ENCODE measurements at places on chromosomes 6 and 20. TPM values are rescaled to one million over a fixed set of nuclear protein-coding genes. Genes with fewer than 3 reads are reported as not detected.

The PDE7B gene
- total RNA-seq = 20.2 TPM

The POM121L2 gene
- not detected for total RNA-seq

The MEP1A gene
- not detected for total RNA-seq

The NT5E gene
- total RNA-seq = 712 TPM

The OPN5 gene
- total RNA-seq = not detected

The TMC2 gene
- total RNA-seq = not detected

The CGA gene
- total RNA-seq = not detected

The ZNF341 gene
- 1.9 TPM for total RNA-seq

The LGSN gene
- not detected for total RNA-seq

The RAB23 gene
- 46.8 TPM for total RNA-seq

The HLA-DMA gene
- 1.5 TPM for total RNA-seq

The TPD52L1 gene
- total RNA-seq = 1.3 TPM

The ZMYND8 gene
- 27.6 TPM for total RNA-seq

The IL17A gene
- not detected for total RNA-seq

The HRH3 gene
- total RNA-seq = not detected

The ARMC12 gene
- not detected for total RNA-seq

The SLC17A1 gene
- total RNA-seq = not detected

The MLIP gene
- 0.44 TPM for total RNA-seq

The CDSN gene
- not detected for total RNA-seq

The PRPH2 gene
- 2.6 TPM for total RNA-seq

The RIMS4 gene
- total RNA-seq = not detected

The ANGPT4 gene
- not detected for total RNA-seq

The C2 gene
- 14.2 TPM for total RNA-seq

The TRIM10 gene
- not detected for total RNA-seq

The FBXO5 gene
- 38.9 TPM for total RNA-seq

The RGS17 gene
- 4.6 TPM for total RNA-seq

The PHACTR1 gene
- 3.9 TPM for total RNA-seq

The WFDC10B gene
- not detected for total RNA-seq

The OR2J3 gene
- total RNA-seq = not detected

The LY6G6D gene
- not detected for total RNA-seq

The C4B gene
- total RNA-seq = 6.3 TPM

The MCCD1 gene
- total RNA-seq = not detected

The BMP6 gene
- total RNA-seq = 4.6 TPM

The VSTM2L gene
- 0.22 TPM for total RNA-seq

The NRSN1 gene
- total RNA-seq = not detected

The KHDC1L gene
- not detected for total RNA-seq

The PGBD1 gene
- 2.0 TPM for total RNA-seq

The KIF6 gene
- not detected for total RNA-seq

The CENPW gene
- total RNA-seq = 8.0 TPM

The BPI gene
- total RNA-seq = not detected

The VSX1 gene
- not detected for total RNA-seq

The AIF1 gene
- not detected for total RNA-seq

The NR2E1 gene
- total RNA-seq = not detected

The RBPJL gene
- total RNA-seq = not detected

The PRICKLE4 gene
- 0.86 TPM for total RNA-seq

The PIGU gene
- 22.2 TPM for total RNA-seq

The GLP1R gene
- not detected for total RNA-seq

The CAGE1 gene
- 0.14 TPM for total RNA-seq

The CD40 gene
- 0.66 TPM for total RNA-seq

The ANKRD6 gene
- total RNA-seq = 0.22 TPM

The TENT5A gene
- total RNA-seq = 64.1 TPM

The SRSF12 gene
- under 0.01 TPM for total RNA-seq

The RHAG gene
- not detected for total RNA-seq

The BCAS4 gene
- 17.5 TPM for total RNA-seq
